ENCODE measurements at places on chromosomes 1 and 21.

DNA sequence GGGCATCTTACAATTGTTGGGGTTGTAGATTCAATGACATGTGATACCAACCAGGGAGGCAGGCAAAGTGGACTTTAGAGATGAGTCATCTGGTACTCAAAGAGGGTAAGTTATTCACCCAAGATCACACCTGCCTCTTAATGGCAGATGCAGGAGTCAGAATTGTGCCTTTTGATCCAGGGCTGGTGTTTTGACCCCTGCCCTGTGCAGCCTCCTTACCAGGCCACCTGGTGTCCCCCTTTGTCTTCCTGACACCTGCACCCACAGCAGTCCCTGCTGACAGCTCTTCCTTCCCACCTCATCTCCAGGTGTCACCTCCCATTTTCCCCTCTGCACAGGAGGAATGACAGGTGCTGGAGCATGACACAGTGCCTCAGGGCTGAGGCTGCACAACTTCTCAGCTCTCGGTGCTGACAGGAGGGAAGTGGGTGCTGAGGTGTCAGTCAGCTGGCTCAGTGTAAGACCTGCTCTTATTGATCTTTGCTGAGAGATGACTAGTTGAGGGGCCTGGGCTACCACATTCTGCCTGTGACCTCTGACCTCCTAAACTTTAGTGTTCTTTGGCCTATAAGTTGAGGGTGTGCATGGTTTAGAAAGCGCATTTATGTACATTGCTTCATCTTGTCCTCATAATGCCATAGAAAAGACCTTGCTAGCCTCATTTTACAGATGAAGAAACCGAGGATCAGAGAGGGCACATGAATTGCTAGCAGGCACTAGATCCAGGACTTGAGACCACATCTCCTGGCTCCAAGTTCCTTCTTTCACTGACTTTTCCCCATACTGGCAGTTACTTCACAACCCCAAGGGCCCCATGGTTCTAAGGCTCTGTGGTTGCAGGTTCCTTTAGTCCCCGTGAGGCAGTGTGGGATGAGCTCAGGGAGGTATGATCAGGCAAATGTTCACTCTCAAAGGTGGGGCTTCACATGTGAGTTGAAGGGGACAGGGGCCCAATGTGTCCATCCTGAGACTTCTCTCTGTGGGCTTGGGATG lies 31.3 kb downstream of the CACNA1E start:
- DNase-seq = no peak

DNA sequence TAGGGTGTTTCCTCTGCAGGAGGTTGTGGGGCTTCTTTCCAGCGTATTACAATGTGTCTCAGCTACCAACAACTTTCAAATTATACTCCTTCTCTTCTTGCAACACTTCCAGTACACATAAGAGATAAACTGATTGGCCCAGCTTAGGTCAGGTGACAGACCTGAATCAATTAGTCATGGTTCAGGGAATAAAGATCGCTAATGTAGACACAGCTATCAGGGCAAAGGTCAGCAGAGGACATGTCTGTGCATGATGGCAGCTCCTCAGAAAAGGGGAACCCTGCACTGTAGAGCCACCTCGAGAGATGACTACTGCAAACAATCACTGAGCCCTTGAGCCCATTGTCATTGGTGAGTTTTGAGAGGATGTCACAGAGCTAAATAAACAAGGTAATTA lies 36.8 kb upstream of the PKN2 start:
- DNase-seq = no peak

GRCh38 chr1:112070677-112071076 lies 81.2 kb upstream of the KCND3 start:
- no peak for DNase-seq

GRCh38 chr1:26772687-26773086 lies 15.1 kb upstream of the PIGV start:
- no peak for DNase-seq

GRCh38 chr1:196361112-196361714 lies 247.0 kb downstream of the KCNT2 start:
- no peak for DNase-seq

DNA sequence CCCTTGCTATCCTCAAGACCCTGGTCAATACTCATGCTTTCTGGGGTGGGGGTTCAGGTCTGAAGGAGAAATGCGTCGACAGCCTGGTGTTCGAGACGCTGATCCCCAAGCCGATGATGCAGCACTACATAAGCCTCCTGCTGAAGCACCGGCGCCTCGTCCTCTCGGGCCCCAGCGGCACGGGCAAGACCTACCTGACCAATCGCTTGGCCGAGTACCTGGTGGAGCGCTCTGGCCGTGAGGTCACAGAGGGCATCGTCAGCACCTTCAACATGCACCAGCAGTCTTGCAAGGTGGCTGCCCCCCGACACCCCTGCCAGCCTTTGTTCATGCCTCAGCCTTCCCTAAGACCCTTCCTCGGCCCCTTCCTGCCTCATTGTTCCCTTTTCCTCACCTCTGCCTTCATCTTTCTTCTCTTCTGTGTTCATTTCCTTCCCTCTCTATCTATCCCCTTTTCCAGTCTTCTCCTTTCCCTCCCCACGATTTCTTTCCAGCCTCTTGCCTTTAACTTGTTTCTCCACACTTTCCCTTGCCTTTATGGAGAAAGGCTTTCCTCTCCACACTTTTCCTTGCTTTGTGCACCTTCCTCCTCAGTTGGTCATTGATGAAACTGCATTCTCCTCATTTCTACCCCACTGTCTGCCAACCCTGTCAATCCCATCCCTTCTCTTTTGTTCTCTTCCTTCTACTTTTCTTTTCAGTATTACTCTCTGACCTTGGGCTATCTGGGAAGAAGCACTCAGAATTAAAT lies 18.3 kb upstream of the IPO9 start:
- DNase-seq = no peak

DNA sequence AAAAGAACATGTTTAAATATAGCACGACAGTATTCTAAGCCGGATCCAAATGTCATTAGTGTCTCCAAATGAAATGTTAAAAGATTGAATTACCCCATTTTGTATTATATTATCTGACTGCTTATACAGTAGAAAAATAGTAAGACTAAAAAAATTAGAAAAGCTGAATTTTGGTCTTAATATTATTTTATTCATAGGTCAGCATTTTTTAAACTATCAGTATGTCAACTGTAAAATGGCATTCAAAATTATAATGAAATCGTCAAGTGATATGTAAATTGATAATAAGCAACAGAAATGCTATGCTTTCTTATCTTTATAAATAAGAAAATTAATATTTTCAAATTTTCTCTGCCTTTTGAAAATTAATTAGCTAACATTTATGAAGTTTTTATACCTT lies 16.6 kb downstream of the SLC44A5 start:
- DNase-seq = no peak

- no peak for DNase-seq
These were observed 2.3 kb downstream of the SLC2A5 start for GRCh38 chr1:9066945-9067807.

- DNase-seq = no peak
These were observed 621.9 kb downstream of the NPHP4 start for GRCh38 chr1:5370311-5370710.

All from WERI-Rb-1 (cell line).